T-helper 1 cell (primary cell): ENCODE measurements at places on chromosomes 3 and 15.

DNA sequence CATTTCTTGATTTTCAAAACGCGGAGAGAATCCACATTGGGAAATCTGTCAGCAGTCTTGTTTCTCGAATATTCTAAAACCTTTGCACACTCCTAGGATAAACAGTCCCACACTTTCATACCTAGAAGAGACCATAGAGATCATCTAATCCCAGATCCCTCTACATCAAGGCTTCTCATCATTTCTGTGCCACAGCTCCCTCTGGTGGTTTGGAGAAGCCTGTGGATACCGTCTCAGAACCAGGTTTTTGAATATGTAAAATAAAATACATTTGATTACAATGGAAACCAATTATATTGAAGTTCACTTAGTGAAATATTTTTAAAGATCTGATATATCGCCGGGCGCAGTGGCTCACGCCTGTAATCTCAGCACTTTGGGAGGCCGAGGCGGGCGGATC, 211.9 kb upstream of the GOLGA6L4 start:
- no peak for DNase-seq

- no peak for DNase-seq
Measured at GRCh38 chr3:55487381-55488241, 505 bp upstream of the WNT5A start.

DNA sequence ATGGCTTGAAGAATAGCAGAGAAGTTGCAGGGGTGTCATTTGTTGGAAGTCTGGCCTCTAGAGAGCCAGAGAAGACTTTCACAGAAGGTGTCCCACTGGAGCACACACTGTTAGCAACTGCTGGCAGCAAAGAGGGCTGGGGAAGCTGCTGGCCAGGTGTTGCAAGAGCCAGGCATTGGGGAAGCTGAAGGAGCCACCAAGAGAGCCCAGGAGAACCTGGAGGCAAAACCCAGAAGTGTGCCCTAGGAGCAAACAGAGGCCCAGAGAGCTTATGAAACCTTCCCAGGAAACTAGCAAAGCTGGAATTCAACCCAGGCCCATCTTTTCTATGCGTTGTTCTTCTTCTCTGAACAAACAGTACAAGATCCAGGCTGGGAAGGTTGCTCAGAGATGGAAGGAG, 132.7 kb upstream of the TRIM42 start:
- DNase-seq: no peak

DNA sequence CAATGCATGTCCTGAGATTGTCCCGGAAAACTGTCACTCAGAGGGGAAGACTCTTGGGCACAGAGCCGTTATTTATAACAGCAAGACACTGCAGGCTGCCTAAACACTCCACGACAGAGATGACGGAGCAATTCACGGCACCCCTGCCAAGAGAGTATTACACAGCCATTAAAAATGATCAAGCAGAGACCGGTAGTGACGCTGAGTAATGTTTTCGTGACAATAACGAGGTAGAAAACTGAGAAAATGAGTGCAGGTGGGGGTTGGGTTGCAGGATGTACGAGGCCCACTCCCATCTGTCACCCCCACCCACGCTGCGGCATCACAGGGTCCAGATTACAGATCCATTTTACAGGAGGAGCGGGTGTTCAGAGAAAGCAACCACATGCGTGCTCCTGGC, 58.9 kb upstream of the LINGO1 start:
- DNase-seq: no peak

DNA sequence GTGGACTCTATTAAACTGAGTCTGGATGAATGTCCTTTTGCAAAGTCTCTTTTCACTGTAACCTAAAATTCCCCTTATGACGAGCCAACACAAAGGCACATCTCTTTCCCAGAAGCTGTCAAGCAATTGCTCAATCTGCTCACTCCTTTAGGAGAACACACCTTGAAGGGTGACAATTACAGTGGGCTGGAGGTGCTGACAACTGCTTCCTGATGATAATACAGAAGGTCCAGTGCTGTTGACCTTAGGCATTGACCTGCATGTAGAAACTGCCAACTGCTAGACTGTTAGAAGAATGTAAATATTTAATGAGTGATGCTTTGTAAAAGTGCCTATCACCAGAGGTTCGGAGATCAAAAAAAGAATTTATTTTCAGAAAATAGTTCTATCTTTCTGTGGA, 757.7 kb downstream of the GRM7 start:
- DNase-seq: no peak

DNA sequence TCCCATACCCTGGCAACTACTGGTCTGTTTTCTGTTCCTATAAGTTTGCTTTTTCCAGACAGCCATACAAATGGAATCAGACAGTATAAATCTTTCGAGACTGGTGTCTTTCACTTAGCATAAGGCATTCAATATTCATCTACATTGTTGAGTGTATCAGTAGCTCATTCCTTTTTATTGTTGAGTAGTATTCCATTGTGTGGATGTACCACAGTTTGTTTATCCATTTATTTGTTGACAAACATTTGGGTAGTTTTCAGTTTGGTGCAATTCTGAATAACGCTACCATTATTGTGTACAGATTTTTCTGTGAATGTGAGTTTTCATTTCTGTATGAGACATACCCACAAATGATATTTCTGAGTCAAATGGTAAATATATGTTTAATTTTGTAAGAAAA, 35.4 kb downstream of the LARP6 start:
- DNase-seq: no peak

DNA sequence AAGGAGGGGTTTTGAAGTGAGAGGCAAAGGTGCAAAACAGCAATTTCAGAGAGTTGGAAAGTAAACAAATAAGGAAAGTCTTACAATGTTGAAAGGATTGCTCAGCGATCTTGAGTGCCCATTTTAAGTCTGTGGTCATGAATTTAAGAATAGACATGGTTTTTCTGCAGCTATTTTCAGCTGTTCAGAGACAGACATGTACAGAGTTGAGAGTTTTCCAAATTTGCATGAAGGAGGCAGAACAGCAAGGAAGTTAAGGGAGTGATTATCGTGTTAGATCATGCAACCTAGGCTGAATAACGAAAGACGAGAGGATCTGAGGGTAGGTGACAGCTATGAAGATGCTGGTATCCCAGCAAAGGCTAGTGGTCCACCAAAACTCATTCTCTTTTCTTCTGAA, 37.2 kb downstream of the DET1 start:
- DNase-seq: no peak

GRCh38 chr3:69791106-69791505, 51.8 kb downstream of the MITF start:
- DNase-seq: no peak

DNA sequence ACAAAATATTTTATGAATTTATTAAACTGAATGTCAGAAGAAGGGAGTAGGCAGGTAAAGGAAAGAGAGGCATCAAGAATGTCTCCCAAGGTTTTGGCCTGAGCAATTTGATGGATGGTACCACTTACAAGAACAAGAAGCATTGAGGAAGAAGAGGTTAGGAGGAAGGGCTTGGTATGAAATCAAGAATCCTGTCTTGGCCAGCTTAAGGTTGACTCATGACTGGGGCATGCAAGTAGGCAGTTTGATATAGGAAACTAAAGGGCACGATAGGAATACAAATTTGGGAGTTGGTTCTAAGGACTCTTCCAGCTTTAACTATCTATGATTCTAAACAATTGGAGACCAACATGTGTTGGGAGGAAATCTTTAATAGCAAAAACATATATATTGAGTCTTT, 79.1 kb downstream of the NTRK3 start:
- DNase-seq: no peak

- DNase-seq: no peak
Measured at GRCh38 chr3:141963301-141963700, 86.9 kb downstream of the ATP1B3 start.

- DNase-seq: no peak
Measured at GRCh38 chr3:42682301-42683070, 2.9 kb upstream of the KLHL40 start.
